Stromal cell of bone marrow (primary cell): ENCODE measurements at places on chromosomes 2 and 18.

DNA sequence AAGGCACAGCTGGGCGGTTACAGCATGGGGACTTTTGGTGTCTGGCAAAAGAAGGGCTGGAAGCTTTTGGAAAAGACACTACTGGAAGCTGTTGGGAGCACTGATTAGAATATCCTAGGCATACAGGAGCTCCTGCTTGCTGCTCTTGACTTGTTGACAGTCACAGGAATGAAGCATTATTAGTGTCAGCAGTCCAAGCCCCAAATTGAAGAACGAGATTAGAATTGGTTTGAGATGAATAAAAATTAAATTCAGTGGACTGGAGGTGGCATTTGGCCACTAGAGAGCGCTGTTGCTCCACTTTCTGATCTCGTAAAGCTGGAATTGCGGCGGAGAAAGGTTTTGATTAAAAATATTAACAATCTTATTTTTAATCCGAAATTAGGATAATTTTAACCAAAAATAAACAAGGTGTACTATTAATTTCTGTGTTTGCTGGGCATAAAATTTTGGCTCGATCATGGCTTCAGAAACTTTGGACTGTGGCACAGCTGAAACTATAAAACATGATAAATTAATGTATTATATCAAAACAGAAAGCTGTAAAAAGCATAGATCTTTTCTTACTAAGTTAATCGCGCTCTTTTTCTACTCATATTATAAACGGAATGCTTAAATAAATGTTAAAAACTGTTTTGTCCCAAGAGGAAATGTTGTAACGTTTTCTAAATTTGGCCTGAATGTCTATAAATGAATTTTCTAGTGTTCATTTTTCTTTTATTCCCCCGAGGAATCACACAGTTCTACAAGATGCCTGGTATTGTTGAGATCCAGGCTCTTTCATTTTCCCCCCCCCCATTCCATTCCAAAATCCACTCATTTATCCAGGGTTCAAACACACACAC lies 2.4 kb upstream of the HOXD8 start:
- no peak for DNase-seq

DNA sequence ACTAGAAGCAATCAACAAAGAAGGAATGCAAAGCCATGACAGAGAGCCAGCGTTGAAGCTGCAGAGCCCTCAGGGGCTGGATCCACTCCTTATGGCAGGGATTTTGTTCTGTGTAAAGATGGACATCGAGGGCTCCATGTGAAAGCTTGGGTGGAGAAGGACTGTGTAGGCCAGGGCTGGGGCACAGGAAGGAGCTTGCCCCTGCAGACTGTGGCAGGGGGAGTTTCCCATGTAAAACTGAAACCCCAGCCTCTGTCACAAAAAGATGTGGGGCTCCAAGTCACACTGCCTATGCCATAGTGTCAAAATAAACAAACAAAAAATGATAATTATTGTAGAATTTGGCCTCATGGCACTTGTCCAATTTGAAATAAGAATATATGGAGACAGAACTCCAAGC lies 408.7 kb upstream of the HS6ST1 start:
- no peak for DNase-seq

GRCh38 chr2:237596520-237597195 lies 6.1 kb upstream of the RAB17 start:
- DNase-seq, result no peak

DNA sequence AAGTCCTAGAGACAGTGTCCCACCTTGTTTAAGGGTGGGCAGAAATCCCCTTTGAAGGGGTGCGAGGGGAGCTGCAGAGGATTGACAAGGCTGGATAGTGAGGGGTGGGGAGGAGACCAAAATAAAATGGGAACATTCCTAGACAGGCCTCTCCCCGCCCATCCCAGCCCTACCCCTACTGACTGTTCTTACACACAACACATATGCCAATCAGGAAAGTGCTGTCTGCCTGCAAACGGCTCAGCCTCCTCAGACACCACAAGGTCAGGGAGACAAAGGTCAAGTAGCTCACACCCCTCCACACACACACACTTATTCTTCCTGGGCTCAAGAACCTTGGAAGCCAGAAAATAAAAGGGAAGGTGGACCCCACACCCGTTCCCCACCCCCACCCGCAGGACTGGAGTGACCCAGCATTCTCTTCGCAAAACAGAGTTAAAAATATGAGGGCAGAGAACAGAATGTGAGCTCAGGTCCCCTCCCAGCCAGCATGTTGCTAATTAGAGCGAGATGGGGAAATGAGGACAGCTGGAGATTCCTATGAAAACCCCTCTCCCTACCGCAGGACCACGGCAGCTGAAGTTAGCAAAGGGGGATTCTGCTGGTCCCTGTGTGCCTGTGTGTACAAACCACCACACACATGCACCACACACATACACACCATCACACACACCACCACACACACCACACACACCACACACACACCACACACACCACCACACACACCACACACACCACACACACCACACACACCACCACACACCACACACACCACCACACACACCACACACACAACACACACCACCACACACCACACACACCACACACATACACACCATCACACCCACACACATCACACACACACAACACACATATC lies 197.8 kb downstream of the TNS1 start:
- no peak for DNase-seq

DNA sequence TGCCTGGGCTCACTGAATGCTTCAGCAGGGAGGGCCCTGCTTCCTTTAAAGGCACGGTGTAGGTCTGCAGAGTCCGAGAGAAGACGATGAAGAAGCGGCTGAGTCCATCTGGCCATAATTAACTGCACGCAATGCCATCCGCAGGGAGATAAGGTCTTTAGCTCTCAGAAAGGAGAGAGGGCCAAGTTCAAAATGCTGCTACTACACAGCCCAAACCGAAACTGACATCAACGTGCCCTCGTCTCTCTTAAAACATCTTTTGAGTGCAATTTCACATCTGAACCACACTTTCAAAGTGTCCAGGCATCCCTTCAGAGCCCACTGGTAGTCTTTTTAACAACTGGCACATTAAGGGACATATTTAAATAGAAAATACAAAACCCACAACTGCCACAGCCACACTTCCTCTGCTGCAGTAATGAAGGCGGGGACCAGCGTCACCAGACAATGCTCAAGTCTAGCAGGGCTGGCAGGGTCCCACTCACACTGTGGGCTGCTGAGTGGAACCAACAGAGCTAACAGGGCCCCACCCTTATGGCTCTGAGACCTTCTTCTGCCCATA lies 35.8 kb downstream of the ST3GAL5 start:
- DNase-seq, result no peak

- DNase-seq, result no peak
These were observed 293.4 kb downstream of the ZNF521 start for GRCh38 chr18:25058521-25058920.

DNA sequence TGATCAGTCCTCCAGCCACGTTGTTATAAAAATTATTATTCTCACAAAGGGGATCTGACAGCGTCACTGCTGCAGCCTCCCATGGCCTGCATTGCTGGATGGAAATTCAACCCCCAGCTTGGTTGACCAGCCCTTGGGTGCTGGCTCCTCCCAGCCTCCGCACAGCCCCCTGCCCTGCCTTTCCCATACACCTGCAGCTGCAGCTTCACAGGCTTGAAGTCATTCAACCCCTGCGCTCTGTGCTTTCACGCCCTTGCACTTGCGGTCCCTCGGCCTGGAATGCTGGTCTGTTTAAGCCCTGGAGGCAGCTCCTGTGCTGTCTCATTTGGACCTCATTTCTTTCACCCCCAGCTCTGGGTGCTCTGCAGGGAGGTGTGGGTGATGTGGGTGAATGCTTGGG lies 860 bp upstream of the CD8A start:
- no peak for DNase-seq

DNA sequence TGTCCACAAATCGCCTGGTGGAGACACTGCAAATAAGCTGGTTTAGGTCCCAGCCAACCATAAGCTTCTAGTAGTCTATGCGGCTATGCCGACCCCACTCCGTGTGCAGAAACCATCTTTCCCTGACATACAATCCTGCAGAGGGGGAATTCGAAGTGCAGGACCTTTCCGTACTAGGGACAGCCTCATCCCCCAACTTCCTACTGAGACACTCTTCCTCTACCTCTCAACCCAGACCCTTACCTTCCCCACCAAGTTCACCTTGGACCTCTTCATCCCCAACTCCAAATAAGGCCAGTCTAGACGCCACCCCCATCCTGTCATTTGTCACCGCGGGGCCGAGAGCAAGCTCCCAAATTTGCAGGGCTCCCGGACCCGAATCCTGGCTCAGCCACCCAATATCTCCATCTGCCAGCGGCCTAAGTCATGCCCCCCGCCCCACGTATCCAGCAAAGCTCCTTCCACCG lies 496 bp downstream of the SUCLG1 start:
- no peak for DNase-seq

DNA sequence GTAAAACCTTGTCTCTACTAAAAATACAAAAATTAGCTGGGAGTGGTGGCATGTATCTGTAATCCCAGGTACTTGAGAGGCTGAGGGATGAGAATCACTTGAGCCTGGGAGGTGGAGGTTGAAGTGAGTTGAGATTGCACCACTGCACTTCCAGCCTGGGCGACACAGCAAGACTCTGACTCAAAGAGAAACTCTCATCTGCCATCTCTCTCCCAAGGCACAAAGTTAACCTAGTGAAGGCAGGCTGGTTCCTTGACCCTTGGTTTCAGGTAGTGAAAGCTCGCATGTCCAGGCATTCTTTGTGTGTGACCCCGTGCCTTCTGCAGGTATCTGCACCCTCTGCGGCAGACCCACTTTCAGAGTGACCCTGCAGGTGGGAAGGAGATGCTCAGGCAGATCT lies 100.0 kb downstream of the WDSUB1 start:
- DNase-seq, result no peak

DNA sequence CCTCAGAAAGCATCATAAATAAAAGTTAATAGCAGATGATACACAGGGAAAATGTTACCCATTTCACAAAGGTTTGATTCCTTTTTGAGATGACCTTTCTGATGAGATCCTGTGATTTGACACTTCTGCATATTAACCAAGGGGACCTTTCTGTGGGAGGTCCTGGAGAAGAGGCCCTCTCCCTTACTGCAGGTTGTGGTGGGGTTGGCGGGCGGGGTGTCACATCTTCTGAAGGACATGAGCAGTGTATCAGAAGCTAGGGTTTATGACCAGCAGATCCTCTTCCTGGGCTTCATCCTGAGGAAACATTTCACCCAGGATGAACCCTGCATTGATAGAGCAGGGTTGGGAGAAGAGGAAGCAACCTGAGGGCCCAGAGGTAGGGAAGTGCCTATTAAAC lies 37.2 kb upstream of the SCLY start:
- no peak for DNase-seq

DNA sequence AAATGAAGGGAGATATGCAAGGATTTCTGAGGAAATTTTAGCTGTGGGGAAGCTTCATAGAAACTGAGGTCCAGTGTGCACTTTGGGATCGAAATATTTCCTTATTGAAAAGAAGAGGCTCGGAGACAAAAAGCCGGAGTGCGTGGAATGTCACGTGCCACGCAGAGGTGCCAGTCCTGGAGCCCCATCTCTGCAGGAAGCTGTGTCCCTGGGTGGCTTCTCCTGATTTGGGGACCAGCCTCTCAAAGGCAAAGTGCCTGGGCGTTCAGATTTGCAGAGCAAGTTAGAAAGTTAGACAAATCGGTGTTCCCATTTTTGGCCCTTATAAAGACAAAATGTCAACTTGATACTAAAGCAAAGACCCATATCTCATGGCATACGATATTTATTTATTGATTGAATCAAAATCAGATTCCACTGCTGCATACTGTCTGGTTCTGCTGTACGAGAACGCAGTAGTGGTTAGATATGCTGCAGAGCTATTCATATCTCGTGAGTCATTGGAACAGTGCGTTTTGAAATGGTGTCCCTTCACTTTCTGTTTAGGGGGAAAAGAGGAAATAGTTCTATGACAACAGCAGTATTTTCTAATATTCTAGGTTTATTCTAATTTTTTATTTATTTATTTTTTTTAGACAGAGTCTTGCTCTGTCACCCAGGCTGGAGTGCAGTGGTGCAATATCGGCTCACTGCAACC lies 9.1 kb upstream of the ATG16L1 start:
- DNase-seq, result no peak

DNA sequence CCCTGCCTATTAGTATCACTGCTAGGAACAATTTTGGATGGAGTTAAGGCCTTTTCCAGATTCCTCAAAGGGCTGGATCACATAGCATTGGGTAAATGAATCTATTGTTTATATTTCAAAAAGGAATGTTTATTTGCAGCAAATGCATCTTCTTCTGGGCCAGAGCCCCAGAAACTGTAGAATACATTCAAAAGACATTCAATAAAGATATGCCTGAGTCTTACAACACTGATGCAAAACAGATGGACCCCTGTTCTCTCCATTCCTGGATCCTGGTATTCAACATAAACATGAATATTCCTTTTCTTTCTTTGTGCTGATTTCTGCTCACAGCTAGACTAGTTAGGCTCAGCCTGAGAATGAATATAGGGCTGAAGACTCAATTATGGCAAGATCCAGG lies 227.2 kb upstream of the KLHL29 start:
- DNase-seq, result no peak

GRCh38 chr2:112056626-112056987 lies 1.5 kb downstream of the TMEM87B start:
- no peak for DNase-seq

GRCh38 chr2:86807468-86808275 lies 17.0 kb upstream of the CD8A start:
- no peak for DNase-seq

- no peak for DNase-seq
These were observed 3.2 kb downstream of the FARSB start for GRCh38 chr2:222652491-222653255.
